HCT116 (cell line): ENCODE measurements at places on chromosomes 6 and 20. TPM values are rescaled to one million over a fixed set of nuclear protein-coding genes. Genes with fewer than 3 reads are reported as not detected.

Gene IFT52
- 29.0 TPM for total RNA-seq

Gene TREML2
- not detected for total RNA-seq

- no peak overlapping the region; the same call in 1 of the 2 replicates for H3K27ac ChIP-seq
- H3K4me1 ChIP-seq, result peaks cover 23% of the 10 kb centered on the region
- no peaks in the 10 kb centered on the region for H3K27me3 ChIP-seq
- no peak overlapping the region for H3K4me3 ChIP-seq
- no peaks in the 10 kb centered on the region for H3K36me3 ChIP-seq
- peak; percentile 55 for DNase-seq
These were observed 78.0 kb downstream of the RWDD2A start for GRCh38 chr6:83270971-83271719.

GRCh38 chr6:16781348-16782169, 20.3 kb upstream of the ATXN1 start:
- peaks cover 19% of the 10 kb centered on the region for H3K4me1 ChIP-seq
- H3K36me3 ChIP-seq, result no peaks in the 10 kb centered on the region
- H3K27ac ChIP-seq, result no peak overlapping the region
- H3K27me3 ChIP-seq, result no peaks in the 10 kb centered on the region
- no peak overlapping the region for H3K4me3 ChIP-seq

GRCh38 chr20:21109144-21109543, 3.0 kb upstream of the LINC00237 start:
- DNase-seq, result no peak
- H3K27ac ChIP-seq, result no peak overlapping the region
- H3K4me3 ChIP-seq, result no peak overlapping the region

GRCh38 chr6:16548121-16548520, 213.1 kb downstream of the ATXN1 start:
- H3K36me3 ChIP-seq, result no peaks in the 10 kb centered on the region
- H3K27ac ChIP-seq, result no peak overlapping the region
- DNase-seq, result no peak
- H3K27me3 ChIP-seq, result no peaks in the 10 kb centered on the region

DNA sequence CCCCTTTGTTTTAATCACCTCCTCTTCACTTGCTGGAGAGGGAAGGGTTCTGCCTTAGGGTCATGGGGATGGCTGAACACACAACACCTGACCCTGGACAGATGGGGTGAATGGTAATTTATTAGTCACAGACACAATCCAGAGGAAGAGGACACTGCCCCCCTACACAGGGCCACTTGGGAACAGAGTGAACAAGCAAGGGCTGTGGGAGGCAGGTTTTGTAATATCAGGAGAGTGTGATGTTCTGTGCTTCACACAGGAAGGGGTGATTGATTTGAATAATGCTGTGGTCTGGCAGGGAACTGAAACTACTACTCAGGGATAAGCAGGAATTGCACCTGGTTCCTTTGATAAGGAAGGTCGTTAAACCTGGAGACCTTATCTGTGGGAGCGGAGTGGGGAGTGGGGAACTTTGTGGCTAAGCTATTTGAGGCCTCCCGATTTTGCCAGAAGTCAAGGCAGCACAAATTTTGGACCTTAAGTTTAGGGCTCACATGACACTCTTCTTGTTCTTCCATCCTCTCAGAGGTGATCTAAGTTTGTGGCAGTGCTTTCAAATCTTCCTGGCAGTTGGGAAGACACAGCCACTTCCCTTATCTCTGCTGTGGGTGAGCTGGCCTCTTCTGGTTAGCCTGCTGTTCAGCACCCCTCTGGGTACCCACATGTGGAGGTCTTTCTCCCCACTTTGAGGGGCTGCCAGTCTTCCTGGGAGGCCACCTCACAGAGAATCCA, 77.8 kb downstream of the CD164 start:
- H3K27ac ChIP-seq, result no peak overlapping the region
- no peaks in the 10 kb centered on the region for H3K36me3 ChIP-seq
- DNase-seq, result no peak
- H3K4me3 ChIP-seq, result no peak overlapping the region
- H3K27me3 ChIP-seq, result no peaks in the 10 kb centered on the region
- H3K4me1 ChIP-seq, result peaks cover 12% of the 10 kb centered on the region; the same call in 1 of the 2 replicates

GRCh38 chr6:120320481-120321162, 971.1 kb upstream of the MAN1A1 start:
- no peaks in the 10 kb centered on the region for H3K27me3 ChIP-seq
- no peak overlapping the region for H3K4me3 ChIP-seq
- no peaks in the 10 kb centered on the region for H3K4me1 ChIP-seq
- no peak for DNase-seq
- no peaks in the 10 kb centered on the region for H3K36me3 ChIP-seq

- H3K36me3 ChIP-seq, result no peaks in the 10 kb centered on the region
- no peak overlapping the region; the same call in 1 of the 2 replicates for H3K27ac ChIP-seq
- no peak overlapping the region for H3K4me3 ChIP-seq
- DNase-seq, result peak; percentile 35
- no peaks in the 10 kb centered on the region for H3K27me3 ChIP-seq
- H3K4me1 ChIP-seq, result peaks cover 30% of the 10 kb centered on the region
These were observed 4.3 kb downstream of the REV3L start for GRCh38 chr6:111478749-111479148.

GRCh38 chr6:37369321-37370201, 15.8 kb downstream of the RNF8 start:
- no peak overlapping the region for H3K27ac ChIP-seq
- no peaks in the 10 kb centered on the region for H3K4me1 ChIP-seq
- H3K4me3 ChIP-seq, result no peak overlapping the region
